ENCODE measurements at places on chromosomes 4 and X.

- DNase-seq: no peak
Observed at GRCh38 chr4:154506253-154506652, 14.7 kb upstream of the DCHS2 start.

- no peak for DNase-seq
Observed at GRCh38 chr4:8478801-8479744, 38.5 kb downstream of the TRMT44 start.

DNA sequence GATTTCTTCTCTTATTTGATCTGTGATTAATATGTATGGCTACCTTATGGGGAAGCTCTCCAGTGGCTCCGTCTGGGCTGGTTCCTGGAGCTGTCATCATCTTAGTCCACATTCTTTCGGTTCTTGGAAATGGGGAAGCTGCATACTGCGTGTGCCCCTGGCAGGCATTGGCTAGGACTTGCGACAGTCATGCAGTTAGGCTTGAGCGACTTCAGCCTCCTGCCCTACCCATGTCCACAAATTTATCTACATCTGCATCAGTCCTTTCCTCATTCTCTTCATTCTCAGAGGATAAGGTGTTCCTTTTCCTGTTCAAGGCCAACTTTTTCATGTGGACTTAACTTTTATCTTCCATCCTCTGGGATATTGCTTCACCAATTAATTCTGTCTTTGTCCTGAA is 214.2 kb downstream of the RELL1 start:
- no peak for DNase-seq

DNA sequence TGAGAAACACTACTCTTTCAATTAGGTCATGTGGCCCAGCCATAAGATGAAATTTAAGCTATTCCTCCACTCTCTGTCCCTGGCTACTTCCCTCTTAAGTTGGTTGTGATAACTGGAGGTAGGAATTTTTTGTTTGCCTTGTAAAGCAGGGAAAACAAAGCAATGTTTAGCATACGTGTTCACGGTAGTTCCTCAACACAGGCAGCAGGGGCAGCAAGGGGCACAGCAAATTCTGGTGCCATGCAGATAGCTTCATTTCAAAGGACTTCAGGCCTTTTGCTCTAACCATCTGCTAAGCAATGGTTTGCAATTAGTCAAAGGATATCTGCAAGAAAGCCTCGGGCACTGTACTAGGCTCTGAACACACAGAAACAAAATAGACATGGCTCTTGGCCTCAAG is 330.2 kb downstream of the ZIC3 start:
- no peak for DNase-seq

GRCh38 chrX:9464435-9465371 is at the start of gene TBL1X:
TSS of gene TBL1X (plus strand) at chrX:9465058. CDS start at chrX:9653587, 188,529 bp downstream.
- peak; percentile 9 for DNase-seq

DNA sequence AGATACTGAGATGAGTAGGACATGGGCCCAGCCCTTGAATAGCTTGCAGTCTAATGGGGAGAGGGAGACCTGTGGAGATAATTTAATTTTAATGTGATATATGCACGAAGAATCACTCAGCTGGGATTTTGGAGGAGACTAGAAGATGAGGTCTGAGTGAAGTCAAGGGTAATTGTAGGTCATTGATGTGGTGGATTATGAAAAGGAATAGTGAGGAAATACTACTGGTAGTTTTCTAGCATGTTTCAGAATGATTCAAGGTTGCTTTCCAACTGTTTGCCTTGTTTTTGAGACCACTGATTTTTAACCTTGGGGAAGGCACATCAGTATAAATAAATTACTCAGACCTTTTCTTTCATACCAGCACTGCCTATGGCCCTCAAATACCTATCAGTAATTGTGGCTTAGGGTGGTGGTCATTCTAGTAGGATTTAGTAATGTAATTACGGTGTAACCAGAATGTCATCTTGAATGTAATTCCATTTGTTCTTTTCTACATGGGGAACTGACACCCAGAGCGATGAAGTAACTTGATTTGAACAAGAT is 25.6 kb downstream of the PTTG2 start:
- no peak for DNase-seq

DNA sequence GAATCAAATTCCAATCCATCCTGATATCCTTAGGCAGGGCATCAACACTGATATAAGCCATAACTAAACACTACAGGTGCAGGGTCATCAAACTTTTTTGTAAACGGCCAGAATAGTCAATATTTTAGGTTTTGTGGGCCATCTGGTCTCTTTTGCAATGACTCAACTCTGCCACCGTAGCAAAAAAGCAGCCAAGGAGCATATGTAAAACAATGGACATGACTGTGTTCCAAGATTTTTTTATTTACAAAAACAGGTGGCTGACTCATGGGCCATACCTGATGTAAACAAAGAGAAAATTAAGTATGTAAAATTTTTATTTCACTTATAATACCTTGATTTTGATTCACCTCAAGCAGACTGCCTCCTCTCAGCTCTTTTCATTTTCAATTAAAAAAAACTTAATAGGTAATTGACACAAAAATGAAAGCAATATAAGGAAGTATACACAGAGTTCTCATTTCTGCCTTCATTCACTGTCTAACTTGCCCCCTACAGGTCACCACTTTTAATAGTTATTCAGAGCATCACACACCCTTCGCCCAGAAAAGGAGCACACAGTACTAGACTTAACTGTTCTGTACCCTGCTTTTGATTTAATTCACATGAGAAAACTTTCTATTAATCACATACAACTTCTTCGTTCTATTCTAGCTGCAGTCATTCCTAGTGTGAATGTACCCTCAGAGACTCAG is 35.3 kb upstream of the GPM6B start:
- DNase-seq: no peak

DNA sequence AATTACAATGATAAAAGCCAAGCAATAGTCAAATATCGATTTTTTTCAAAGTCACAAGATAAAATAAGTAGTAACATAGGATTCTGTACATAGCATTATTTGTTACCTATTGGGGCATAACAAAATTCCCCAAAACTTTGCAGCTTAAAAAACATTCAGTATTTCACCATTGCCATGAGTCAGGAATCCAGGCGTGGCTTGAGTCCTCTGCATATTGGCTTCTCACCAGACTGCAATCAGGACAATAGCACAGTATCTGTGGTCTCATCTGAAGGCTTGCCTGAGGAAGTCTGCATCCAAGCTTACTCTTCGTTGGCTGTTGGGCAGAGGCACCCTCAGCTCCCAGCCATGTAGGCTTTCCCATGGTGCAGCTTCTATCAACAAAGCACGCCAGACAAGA is 6.2 kb upstream of the CTBP1 start:
- DNase-seq: no peak

GRCh38 chrX:404656-405055 is 17.9 kb upstream of the PPP2R3B start:
- no peak for DNase-seq

GRCh38 chr4:89439533-89439932 is 131.9 kb upstream of the GPRIN3 start:
- no peak for DNase-seq
